SK-N-DZ (cell line): ENCODE measurements at places on chromosomes 12 and 14.

- no peak for DNase-seq
Observed at GRCh38 chr12:91133871-91134270, 22.6 kb upstream of the LUM start.

- DNase-seq, result no peak
Observed at GRCh38 chr12:125180144-125180543, 114.9 kb downstream of the AACS start.

GRCh38 chr14:23559010-23559925 lies 3.2 kb downstream of the THTPA start:
- DNase-seq, result peak; percentile 63

DNA sequence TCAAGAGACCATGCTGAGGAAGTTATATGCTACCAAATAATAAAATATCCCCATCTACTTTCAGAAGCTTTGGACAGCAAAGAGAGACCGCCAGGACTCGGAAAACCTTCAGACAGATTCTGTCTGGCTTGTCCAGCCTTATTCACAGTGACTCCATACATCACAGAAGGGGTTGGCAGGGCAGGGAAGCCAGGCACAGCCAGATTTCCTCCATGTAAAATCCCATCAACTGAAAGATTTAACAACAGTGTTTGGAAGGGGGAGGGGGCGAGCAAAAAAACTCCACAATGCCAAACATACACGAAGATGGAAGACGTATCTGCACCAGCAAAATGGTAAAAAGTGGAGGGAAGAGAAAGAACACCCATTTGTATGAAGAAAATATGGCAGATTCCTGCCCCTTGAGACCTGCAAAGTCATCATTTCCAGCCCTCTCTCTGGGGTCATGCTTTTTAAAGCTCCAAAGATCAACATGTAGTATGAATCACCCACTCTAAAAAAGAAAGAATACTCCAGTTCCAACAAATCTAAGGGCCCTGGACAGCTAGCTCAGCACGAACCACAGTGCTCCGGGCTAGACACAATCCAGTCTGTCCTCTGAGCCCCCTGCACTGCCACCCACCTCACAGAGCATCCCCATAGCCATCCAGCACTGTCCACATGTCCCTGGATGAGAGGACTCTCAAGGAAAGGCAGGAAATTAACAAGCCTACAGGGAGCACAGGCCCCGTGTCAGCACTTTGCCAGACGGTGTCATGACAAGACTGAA lies 116.4 kb downstream of the DICER1 start:
- no peak for DNase-seq

GRCh38 chr12:100675432-100675831 lies 101.9 kb downstream of the GAS2L3 start:
- no peak for DNase-seq

GRCh38 chr12:107485731-107486130 lies 199.9 kb upstream of the PWP1 start:
- no peak for DNase-seq

- DNase-seq, result no peak
Observed at GRCh38 chr14:45267071-45267470, 14.1 kb upstream of the MIS18BP1 start.

- DNase-seq, result no peak
Observed at GRCh38 chr12:2551412-2551900, 243.3 kb upstream of the FKBP4 start.

GRCh38 chr12:65466911-65467310 lies 188.4 kb downstream of the MSRB3 start:
- no peak for DNase-seq
